NT2/D1 (cell line): ENCODE measurements at places on chromosomes 2 and 18.

- DNase-seq = no peak
Measured at GRCh38 chr18:57813245-57813644, 10.1 kb upstream of the ATP8B1 start.

GRCh38 chr18:45836242-45837205 is 11.0 kb downstream of the SIGLEC15 start:
- DNase-seq = no peak

DNA sequence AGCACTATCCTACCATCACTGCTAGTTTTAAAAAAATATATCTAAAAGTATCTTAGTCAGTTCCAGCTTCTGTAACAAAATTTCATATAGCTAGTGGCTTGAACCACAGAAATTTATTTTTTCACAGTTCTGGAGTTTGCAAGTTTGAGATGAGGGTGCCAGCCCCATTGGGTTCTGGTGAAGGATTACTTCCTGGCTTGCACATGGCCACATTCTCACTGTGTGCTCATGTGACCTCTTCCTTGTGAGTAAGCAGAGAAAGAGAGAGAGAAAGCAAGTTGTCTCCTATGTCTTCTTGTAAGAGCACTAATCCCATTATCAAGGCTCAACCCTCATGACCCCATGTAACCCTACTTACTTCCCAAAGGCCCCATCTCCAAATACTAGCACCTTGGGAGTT is 158.9 kb downstream of the DOK6 start:
- no peak for DNase-seq

DNA sequence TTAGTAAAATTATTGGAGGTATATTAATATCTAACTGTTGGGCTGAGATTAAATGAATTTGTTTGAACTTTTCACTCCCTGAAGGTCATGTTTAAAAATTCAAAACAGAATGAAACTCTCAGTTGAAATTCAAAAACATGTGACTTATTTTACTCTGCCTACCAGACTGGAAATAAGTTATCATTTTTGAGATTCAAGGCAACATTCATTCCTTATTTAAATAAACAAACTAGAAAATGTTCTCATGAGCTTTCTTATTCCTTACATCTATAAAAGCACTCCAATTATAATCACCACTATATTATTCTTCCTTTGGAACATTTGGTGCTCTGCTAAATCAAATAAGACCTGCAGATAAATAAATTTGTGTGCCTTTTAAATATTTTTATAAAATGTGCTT is 217.8 kb downstream of the CDH2 start:
- DNase-seq = no peak

DNA sequence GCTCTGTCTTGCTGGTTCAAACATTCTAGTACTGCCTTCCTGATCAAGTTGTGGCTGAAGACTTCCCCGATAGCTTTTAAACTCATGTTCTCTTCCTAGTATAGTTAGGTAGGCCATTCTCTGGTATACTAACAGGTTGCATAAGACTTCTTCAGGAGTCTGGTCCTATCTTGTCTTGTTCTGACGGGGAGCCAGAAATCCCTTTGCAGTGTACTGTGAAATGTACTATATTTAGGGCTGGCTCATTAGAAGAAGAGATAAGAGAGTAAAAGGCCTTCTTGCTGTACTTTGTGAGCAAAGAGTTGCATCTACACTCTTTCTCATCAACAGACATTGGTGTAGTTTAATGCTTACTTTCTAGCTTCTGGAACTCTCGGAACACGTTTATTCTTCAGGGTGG is 331.9 kb downstream of the NUP35 start:
- no peak for DNase-seq

GRCh38 chr2:128228894-128229293 is 89.8 kb downstream of the HS6ST1 start:
- no peak for DNase-seq

DNA sequence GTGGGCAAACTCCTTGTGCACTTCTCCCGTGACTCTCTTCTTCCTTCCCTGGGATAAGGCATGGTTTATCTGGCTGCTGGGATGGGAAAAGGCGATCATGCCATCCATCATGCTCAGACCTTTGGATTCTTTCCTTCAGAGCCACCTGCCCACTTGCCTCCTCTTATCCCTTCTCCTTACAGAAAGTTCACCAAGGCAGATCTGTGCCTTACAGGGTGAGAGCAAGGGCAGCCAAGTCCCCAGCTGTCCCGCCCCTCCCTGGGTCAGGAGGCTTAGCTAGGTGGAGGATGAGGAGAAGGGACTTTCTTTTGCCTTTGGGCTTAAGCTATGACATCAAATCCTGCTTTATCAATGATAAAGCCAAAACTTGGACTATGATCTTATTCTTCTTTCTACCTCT is 47.6 kb downstream of the KCNE4 start:
- no peak for DNase-seq

DNA sequence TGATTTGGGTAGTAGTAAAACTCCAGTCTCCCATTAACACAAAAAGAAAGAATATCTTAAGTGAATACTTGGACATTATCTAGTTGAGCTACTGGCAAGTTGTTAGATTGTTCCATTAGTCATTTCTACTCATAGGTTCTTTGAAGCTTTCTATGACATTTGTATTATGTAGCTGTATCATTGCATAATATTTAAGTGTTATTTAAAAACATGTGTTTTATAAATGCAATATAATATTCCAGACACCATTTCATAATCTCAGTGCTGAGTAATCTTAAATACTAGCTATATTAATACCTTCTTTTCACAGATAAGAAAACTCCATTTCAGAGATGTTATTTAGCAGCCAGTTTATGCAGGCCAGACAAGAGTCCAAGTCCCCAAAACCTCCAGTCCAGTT is 271.9 kb downstream of the NCKAP5 start:
- DNase-seq = no peak

DNA sequence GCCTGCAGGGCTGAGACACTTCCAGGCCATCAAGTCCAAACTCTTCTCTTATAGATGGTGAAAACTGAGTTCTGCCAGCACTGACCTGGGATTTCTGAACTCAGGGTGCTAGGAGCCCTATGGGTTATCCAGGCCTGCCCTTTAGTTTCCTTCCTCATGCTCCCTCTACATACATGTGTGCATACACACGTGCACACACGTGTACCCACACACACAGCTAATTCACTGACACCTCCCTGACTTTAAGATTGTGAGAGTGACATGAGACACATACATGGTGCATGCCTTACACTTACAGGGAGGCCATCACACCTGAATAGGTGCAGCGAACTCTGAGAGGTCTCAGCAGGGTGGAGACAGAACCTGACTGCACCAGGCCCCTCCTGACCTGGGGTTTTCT is 267.4 kb downstream of the CYP26B1 start:
- DNase-seq = no peak

- no peak for DNase-seq
Measured at GRCh38 chr2:60948926-60949579, 67.7 kb downstream of the REL start.

DNA sequence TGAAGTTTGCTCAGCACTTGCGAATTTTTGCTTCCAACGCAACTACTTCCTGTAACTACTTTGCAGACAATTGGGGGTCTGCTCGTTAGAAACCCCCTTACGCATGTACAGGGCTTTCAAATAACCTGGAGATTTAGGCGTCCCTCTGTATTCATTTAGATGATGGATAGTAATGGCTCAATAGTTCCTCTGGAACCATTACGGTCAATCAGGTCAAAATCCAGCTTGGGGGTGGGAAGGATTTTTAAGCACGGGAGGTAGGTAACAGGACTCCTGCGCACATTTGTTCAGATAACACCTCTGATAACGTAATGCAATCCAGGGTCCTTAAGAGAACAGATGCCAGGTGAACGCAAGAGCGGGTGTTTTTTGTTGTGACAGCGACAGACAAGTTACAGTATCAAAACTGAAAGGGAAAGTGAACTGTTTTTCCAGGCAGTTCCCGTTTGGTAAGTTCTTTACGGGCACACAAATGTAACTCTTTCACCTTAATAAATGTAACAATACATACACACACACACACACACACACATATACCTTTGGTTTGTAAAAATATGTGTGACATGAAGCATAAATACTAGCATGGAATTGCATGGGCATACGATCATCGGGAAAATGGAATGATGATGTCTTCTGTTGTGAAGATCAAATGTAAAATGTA is 3.8 kb upstream of the OSR1 start:
- DNase-seq = no peak

DNA sequence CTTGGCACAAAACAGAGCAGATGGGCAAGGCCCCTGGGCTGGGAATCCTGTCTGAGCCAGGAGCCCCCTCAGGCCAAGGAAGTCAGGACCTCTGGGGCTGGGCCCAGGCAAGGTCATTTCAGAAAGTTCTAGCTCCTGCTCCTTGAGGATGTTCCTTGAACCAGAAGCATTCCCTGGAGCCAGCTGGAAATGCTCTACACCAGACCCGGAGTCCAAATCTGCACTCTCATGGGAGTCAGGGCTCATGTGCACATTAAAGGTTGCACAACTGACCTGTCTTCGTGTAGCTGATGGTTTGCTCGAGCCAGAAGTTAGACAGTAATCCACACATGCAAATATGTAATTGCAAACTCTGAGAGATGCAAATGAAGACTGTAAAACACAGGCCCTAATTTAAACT is 18.0 kb downstream of the PARD6G start:
- DNase-seq = no peak

DNA sequence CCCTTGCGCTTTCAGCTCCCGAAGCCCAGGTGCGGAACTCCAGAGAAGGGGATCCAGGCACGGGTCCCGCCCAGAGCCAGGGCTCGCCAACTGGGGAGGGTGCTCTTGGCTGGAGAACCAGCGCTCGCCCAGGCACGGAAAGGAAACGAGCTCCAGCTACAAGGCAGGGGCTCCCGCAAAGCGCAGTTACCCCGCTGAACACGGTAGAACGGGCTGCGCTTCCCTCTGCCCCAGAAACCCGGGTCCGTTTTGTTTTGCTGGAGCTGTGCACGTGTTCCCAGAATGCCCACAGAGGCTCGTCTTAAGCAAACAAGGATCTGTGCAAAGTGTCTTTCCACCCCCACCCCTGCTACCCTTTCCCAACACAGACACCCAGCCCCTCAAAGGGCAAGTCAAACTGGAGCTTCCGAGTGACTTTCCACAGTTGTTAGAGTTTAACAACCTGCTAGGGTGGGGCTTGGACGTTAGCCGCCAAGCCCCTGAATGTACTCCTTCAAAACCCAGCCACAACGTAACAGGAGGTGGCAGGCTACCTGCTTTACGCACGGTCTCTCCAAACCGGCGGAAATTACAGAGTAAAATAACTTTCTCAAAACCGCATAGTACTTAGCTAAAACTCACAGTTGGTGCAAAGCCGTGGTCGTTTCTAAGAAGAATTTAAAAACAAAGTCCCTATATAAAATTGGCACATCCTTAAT is 775 bp downstream of the RNF125 start:
- peak; percentile 5 for DNase-seq

DNA sequence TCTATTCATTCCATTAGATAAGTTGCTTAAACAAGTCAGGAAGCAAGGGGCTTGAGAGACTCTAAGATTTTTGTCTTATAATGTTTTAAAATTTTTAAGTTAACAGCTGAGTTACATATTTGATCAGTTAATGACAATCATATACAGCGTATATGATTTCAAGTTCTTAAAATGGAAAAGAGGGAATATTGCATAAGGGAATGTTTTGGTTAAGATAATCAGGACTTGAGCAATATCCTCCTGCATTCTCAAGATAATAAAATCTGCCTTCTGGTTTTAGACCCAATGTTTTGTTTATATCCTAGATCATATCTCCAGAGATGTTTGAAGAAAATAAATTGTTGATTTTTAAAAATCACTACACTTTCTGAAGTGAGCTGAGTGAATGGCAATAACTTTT is 13.4 kb upstream of the DYNC1I2 start:
- DNase-seq = no peak

DNA sequence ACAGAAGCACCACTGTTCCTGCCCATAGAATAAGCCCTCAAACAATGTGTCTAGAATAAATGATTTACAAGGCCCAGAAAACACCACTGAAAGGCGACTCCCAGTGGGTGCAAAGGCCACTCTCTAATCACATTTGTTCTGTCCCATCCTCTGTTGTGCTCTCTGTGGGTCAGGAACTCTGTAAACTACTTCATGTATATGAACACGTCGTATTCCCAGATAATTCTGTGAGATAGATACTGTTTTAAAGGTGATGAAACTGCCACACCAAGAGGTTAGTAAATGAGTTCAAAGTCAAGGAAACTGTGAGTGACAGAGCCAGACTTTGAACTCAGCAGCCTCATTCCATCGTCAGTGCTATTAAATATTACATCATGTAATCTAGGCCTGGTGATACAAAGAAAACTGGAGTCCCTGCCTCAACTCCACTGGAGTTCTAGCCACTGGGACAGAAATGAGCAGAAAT is 269.7 kb upstream of the DCC start:
- no peak for DNase-seq

DNA sequence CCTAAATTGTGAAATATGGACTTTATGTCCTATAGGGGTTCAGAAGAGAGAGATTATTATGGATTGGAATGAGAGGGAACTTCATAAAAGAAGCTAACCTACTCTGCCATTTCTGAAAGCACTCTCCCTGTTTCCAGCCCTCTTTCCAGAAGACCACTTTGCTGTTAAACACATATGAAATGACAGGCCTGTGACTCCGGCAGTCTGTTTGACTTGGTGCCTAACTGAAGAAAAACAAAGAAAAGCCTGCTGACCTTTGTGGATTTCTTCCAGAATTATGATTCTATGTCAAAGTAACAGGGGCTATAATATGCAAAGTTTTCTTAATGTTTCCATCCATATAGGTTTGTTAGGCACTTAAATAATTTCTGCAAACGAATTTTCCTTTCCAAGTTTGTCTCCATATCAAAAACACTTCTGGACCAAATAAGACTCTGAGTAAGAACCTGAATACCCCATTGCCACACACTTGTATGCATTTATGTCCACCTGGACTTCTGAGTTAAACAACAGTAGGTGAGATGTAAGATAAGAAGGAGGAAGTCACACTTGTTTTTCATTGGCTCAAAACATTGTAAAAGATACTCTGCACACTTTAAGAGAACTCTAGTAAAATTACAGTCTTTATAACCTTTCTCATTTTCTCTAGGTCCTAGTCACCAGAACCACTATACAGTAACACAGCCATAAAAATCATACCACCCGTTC is 111.7 kb downstream of the PIEZO2 start:
- no peak for DNase-seq

DNA sequence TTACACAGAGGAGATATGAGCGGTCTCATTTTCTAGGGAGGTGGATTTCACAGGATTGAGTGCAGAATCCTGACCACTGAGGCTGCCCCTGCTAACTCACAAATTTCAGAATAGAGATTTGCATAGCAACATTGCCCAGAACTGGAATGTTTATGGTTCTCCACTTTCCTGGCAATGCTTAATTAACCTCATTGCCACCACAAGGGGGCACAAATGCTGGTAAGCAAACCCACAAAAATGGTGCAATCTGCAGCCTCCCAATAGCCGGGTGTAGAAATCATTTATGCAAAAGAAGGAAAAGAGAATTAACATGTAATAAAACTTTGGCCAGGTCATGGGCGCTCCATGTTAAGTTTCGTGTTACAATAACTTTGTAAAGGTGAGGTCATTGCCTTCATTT is 112.4 kb downstream of the CYRIA start:
- peak; percentile 32 for DNase-seq

- DNase-seq = no peak
Measured at GRCh38 chr2:47594656-47595055, 188.3 kb upstream of the MSH6 start.

- no peak for DNase-seq
Measured at GRCh38 chr2:207394812-207395534, 134.8 kb upstream of the CREB1 start.

GRCh38 chr2:27431395-27431794 is 3.0 kb downstream of the NRBP1 start:
- no peak for DNase-seq
